Muscle of arm (tissue), 14 donors: ENCODE measurements at places on chromosomes 5 and 9. TPM values are rescaled to one million over a fixed set of nuclear protein-coding genes. Genes with fewer than 3 reads are reported as not detected.

DNA sequence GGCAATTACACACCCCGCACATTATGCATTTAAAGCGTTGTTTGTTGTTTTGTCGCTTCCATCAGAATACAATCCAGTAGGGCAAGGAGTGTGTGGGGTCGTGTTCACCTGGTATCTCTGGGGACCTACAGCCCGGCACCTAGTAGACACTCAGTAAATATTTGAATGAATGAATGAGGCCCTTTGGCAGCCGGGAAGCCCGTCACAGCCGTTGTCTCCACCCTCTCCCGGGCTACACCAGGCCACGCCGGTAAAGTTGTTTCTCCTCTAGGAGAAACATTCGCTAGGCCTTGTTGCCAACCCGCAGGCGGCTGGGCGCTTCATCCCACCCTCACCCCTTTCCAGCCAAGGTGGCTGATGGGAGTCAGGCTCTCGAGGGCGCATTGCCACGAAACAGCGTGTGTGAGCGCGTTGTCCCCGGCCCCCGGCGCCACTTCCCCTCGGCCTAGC, 876 bp upstream of the JAK2 start:
- no peak for DNase-seq

DNA sequence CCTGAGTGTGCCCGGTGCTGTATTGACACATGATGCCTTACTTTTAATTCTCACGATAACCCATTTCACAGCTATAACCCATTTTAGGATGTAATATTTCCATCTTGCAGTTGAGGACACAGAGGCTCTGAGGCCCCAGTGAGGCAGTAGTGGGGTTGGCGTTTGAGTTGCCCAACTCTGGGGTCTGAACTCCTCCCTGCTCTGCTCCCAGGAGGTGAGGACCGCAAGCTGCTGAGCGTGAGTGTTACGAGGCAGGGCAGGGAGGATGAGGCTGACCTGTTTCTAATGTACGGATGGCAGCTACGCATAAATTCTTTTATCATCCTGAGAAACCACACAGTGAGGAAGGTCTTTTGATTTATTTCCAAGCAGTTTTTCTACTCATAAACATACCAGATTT, 11.4 kb downstream of the LRRC8A start:
- no peak for DNase-seq

DNA sequence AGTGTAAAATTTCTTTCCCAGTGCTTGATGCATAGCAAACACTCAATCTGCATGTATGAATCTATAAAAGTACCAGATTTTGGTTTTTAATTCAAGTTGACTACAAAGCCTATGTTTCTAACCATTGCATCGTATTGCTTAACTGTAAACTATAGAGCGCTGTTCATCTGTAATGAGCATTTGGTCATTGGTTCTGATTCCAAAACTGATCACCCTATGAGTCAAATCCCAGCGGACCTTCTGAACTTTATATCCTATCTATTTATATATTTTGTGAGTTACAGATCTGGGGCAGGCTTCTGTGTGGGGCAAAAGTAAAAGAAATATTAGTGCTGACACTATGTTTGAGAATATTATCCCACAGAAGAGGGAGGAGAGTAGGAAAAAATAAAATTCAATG, 305.7 kb upstream of the TNC start:
- no peak for DNase-seq

DNA sequence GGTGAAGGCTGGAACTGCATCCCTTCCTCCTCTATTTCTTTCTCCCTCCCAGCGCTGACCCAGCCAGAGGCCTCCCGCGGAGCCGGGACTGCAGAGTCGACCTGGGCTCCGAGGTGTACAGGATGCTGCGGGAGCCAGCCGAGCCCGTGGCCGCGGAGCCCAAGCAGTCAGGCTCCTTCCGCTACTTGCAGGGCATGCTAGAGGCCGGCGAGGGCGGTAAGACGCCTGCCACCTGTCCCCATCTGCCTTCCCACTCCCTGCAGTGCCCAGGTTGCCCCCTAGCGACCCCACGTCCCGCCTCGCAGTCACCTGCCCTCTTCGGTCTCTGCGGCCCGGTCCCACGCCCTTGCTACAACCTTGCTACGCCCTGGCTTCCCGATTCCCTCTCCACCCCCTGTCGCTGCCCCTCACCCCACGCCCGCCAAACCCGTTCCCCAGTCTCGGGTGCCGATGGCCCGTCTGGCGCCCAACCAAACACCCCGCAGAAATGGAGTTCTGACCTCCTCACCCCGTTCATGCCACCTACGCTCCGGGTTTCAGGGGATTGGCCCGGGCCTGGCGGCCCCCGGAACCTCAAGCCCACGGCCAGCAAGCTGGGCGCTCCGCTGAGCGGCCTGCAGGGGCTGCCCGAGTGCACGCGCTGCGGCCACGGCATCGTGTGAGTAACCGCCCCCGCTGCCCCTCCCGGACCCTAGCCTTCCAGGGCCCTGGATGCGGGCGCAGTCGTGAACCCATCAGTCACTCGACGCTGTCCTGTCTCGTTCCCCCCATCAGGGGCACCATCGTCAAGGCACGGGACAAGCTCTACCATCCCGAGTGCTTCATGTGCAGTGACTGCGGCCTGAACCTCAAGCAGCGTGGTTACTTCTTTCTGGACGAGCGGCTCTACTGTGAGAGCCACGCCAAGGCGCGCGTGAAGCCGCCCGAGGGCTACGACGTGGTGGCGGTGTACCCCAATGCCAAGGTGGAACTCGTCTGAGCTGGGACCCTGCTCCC, 14.1 kb downstream of the PDLIM4 start:
- no peak for DNase-seq

GRCh38 chr5:170486371-170486770, 17.4 kb upstream of the KCNIP1 start:
- DNase-seq = no peak

The OLFM1 gene
- 4.6 TPM for polyA plus RNA-seq

The DMRT2 gene
- polyA plus RNA-seq = 23.9 TPM

The SH3PXD2B gene
- polyA plus RNA-seq = 51.5 TPM

The FOXD4L6 gene
- not detected for polyA plus RNA-seq

The STPG3 gene
- not detected for polyA plus RNA-seq
